Activated naive CD4-positive, alpha-beta T cell treated with anti-CD3 and anti-CD28 coated beads, Interleukin-2, amount 50 U/mL, for 16 hours (primary cell): ENCODE measurements at places on chromosomes 13 and 19.

DNA sequence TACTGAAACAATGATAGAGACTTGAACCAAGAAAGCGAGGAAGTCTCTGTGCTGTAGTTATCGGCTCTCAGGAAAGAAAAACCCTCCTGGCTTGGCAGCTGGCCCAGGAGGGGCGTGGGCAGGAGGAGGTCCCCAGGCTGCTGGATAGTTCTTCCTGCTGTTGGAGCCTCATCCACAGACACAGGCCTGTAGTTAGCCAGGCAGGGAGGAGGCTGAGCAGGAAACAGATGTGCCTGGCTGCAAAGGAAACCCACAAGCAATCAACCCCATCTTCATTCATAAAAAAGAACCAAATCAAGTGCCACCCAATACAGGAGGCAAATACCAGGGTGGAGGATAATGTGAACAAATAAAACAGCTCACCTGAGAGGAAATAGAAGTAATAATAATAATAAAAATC is 86.2 kb downstream of the IRS2 start:
- no peak for DNase-seq

GRCh38 chr13:34944751-34945150 is 2.7 kb downstream of the NBEA start:
- DNase-seq: no peak

DNA sequence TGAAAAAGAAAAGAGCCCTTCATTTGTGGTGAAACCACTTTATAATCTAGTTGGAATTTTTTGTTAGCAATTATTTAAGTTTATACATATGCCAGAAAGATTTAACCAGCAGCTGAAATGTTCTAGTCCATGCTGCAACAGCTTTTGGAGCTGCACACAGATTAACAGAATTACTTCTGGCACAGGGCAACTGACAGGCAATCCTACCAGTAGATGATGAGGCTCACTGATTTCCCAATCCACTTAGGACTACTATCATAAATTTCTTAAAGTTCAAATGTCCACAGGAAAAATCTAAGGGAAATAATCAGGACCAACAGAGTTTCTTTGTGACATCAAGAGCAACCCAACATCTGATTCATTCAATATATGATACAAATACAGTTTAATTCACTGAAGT is 78.8 kb downstream of the CRYL1 start:
- DNase-seq: no peak

GRCh38 chr13:40920826-40921225 is 98.3 kb downstream of the ELF1 start:
- DNase-seq: no peak

- no peak for DNase-seq
Observed at GRCh38 chr13:33123066-33123859, 107.0 kb downstream of the KL start.

- no peak for DNase-seq
Observed at GRCh38 chr13:42485272-42485671, 88.7 kb upstream of the TNFSF11 start.

- peak; percentile 71 for DNase-seq
Observed at GRCh38 chr19:41993612-41994483, at the start of gene ATP1A3. Gene ATP1A3 (minus strand): TSS chr19:41994230. CDS start chr19:41994076, 154 bp downstream.

DNA sequence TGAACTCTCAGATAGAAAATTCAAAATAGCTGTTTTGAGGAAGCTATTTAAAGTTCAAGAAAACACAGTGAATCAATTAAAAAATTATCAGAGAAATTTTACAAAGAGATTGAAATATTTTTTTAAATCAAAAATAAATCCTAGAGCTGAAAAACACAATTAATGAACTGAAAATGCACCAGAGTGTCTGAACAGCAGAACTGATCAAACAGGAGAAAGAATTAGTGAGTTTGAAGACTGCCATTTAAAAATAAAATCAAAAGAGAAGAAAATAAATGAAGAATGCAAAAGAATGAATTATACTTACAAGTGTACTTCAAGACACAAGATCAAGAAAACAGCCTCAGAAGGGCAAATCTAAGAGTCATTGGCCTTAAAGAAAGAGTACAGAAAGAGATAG is 1000.2 kb upstream of the ATXN8OS start:
- no peak for DNase-seq

GRCh38 chr13:40109351-40109844 is 453.9 kb downstream of the COG6 start:
- no peak for DNase-seq

- no peak for DNase-seq
Observed at GRCh38 chr19:6088602-6089049, 21.7 kb downstream of the RFX2 start.

- DNase-seq: no peak
Observed at GRCh38 chr13:105327581-105328126, 1207.8 kb downstream of the EFNB2 start.

- DNase-seq: no peak
Observed at GRCh38 chr13:34943436-34944273, 1.6 kb downstream of the NBEA start.

- no peak for DNase-seq
Observed at GRCh38 chr13:45717349-45717748, 15.2 kb downstream of the CBY2 start.

GRCh38 chr19:43524922-43525835 is 1.8 kb downstream of the ETHE1 start:
- DNase-seq: peak; percentile 25

DNA sequence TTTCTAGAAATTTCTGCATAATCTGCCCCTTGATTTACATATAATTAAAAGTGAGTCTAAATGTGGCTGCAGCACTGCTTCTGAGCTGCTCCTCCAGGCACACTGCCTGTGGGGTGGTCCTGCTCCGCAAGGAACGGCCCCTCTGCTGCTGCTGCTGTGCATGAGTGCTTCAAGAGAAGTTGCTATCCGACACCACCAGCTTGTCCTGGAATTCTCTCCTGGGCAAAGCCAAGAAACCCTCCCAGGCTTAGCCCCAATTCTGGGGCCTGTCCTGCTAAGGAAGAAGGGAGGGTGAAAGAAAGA is 7.5 kb upstream of the PDCD5 start:
- DNase-seq: no peak

DNA sequence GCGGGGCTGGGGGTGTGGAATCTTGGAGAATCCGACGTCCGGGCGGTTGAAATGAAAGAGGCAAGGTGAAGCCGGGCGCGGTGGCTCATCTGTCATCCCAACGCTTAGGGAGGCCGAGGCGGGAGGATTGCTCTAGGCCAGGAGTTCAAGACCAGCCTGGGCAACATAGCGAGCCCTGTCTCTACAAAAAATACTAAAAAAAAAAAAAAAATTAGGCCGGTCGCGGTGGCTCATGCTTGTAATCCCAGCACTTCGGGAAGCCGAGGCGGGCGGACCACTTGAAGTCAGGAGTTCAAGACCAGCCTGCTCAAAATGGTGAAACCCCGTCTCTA is 225 bp upstream of the GARIN5A start:
- DNase-seq: no peak

DNA sequence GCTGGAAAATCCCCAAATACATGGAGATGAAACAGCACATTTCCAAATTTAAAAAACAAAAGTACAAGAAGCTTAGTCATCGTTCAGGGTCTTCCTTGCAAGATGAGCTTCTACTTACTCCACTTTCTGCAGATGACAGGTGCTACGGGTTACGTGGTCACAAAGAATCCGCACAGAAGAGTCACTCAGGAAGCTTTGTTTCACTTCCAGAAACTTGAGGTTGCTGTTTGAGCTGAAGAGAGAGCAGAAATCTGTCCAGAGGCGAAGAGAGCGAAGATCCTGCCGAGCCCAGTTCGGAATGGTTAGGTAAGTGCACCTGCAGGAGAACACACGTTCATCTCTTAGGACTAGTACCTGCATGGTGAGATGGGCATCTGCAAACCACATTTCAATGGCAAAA is 9.4 kb downstream of the NLRP7 start:
- no peak for DNase-seq

DNA sequence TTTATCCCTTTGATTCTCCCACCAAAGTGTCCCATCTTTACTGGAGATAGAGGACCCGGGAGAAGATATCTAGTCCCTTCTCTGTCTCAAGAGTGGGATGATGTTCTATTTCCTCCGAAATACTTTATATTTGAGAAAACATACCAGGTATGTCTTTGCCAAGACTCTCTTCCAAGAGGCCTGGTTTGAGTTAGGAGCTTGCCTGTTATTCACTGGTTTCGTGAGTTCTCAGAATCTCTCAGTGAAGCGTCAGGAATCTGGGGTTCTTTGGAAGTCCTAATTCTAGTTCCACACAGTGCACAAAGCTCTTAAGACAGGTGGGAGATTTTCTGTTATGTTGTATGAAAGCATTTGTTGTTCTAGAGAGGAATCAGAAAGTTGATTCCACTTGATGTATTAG is 182.0 kb downstream of the DNAJC15 start:
- no peak for DNase-seq

DNA sequence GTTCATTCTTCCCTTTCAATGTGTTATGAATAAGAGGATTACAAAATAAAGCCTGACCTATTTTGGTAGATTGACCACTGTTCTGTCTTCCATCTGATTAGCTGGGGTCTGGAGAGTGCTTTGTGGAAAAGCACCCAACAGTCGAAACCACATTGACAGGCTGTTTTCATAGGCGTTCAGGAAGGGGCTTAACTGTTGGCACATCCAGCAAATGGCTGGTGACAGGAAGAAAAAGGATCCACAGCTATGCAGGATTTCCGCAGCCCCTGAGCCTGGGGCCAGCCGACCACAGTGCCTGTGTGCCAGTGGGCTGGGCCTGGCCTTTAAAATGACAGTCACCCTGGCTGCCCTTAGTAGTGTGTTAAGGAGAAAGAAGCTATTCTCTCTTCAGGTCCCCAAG is 113.3 kb downstream of the SIPA1L3 start:
- DNase-seq: no peak

- no peak for DNase-seq
Observed at GRCh38 chr19:9782338-9782737, 13.8 kb upstream of the ZNF846 start.

DNA sequence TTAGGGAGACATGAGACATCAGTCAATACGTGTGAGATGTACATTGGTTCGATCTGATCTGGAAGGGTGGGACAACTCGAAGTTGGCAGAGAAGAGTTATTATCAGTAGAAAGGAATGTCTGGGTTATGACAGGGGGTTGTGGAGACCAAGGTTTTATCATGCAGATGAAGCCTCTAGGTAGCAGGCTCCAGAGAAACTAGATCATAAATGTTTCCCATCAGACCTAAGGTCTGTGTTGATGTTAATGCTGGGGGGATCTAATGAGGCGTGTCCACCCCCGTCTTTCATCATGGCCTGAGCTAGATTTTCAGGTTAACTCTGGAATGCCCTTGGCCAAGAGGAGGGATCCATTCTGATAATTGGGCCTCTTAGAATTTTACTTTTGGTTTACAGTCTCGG is 187.0 kb upstream of the KL start:
- no peak for DNase-seq

DNA sequence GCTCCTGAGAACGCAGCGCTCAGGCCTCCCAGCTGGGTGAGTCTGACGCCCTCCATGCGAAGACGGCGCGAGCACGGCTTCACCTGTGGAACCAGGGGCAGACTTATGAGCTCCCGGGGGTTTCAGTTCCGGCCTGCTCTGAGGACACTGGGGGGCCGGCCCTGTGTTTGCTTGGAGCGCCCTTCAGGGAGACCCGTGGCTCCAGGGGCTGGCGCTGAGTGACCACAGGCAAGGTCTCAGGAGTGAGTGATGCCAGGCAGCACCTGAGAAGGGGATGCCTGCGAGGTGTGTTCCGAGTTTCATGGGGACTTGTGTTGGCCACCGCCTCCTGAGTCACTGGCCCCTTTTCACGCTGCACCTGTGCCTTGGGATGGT is 4.5 kb downstream of the MCF2L start:
- no peak for DNase-seq

GRCh38 chr13:31947105-31947504 is 84.5 kb upstream of the FRY start:
- DNase-seq: no peak

GRCh38 chr19:30339624-30340525 is 32.3 kb upstream of the ZNF536 start:
- no peak for DNase-seq

DNA sequence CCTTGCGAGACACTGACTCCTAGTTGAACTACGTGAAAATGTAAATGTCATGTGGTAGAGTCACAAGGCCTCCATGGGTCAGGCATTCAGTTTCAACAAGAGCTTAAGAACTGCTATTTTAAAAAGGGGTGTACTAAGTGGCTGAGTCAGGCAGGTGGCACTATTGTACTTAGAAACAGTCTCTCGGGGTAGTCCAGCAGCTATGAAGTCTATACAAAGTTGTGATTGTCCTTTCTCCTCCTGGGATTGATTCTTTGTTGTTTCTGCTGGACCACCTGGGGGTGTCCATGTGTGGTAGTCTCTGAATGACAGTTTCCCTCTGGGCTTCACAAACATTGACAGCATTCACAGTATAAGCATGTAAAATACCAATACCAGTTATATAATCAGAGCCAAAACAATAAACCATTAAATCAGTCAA is 33.0 kb downstream of the UGGT2 start:
- no peak for DNase-seq

- DNase-seq: peak; percentile 56
Observed at GRCh38 chr19:8615813-8616596, 5.5 kb upstream of the ADAMTS10 start.

GRCh38 chr13:113145496-113145895 is 13.0 kb upstream of the PROZ start:
- DNase-seq: peak; percentile 40

DNA sequence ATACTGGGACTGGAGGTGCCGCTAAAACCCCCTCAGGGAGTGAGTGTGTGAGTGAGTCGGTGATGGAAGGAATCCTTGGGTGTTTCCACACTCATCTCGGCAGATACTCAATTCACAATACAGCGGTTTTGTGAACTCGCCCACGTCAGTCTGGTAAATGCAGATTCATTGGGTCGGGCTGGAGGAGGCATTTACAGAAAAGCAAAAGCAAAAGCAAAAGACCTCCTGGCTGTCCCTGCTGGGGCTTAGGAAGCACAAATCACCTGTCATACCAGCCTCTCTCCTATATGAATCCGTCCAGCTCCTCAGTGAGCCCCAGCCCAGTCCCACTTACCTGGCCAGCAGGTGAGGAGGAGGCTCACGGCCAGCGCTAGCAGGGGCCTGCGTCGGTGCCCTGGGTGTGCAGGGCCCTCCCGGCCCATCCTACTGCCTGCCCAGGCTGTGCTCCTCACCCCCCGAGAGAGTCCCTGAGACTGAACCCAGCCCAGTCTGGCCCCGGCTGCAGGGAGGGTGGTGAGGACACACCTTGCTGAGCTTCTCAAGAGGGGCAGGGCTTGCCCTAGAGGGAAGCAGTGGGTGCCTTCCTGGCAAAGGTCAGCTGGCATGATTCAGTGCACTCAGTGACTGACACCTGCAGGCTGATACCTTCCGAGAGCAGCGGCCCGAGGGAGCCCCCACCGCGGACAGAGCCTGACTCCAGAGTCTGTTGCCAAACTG is at the start of gene MUC16:
Gene MUC16, minus strand, starts transcription at position 475 of the 717 bp plus-strand sequence.
- no peak for DNase-seq

DNA sequence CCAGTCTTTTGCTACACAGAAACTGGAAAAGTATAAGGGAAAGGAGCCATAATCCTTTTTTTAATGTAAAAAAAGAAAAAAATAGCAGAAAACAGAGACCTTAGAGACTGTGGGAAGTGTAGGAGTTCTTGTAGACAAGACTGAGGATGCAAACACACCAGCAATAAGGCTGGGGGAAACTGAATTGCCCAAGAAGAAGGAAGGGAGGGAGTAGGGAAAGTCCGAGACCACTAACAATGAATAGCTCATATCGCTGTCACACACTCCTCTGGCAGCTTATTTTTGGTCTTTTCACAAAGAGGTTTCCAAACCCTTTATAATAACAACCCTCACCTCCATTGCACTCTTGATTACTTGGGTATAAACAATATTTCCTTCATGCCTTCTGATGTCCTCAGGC is 952.0 kb downstream of the SLITRK5 start:
- DNase-seq: no peak

GRCh38 chr13:22940736-22941135 is 240.0 kb upstream of the SGCG start:
- no peak for DNase-seq
